Natural killer cell treated with Interleukin-12 subunit alpha and Interleukin-12 subunit beta and Interleukin-15 and Interleukin-18, amount 100 ng/mL, for 72 hours (primary cell): ENCODE measurements at places on chromosomes 6 and 20. TPM values are rescaled to one million over a fixed set of nuclear protein-coding genes. Genes with fewer than 3 reads are reported as not detected.

GRCh38 chr6:41071501-41071922 is 644 bp downstream of the OARD1 start:
- H3K4me1 ChIP-seq: peaks cover 56% of the 10 kb centered on the region
- peak overlapping the region; percentile 90 for H3K4me3 ChIP-seq
- H3K36me3 ChIP-seq: peaks cover 30% of the 10 kb centered on the region
- H3K27me3 ChIP-seq: no peaks in the 10 kb centered on the region

- H3K4me1 ChIP-seq: peaks cover 36% of the 10 kb centered on the region
- H3K36me3 ChIP-seq: peaks cover 9% of the 10 kb centered on the region
- DNase-seq: no peak
- no peak overlapping the region for H3K4me3 ChIP-seq
- H3K27ac ChIP-seq: no peak overlapping the region
These were observed 108.8 kb downstream of the FAM120B start for GRCh38 chr6:170415318-170415717.

NANP gene
- total RNA-seq: 8.1 TPM

PRRT1 gene
- 0.33 TPM for total RNA-seq

SNX9 gene
- 14.6 TPM for total RNA-seq

MUC22 gene
- not detected for total RNA-seq

DNA sequence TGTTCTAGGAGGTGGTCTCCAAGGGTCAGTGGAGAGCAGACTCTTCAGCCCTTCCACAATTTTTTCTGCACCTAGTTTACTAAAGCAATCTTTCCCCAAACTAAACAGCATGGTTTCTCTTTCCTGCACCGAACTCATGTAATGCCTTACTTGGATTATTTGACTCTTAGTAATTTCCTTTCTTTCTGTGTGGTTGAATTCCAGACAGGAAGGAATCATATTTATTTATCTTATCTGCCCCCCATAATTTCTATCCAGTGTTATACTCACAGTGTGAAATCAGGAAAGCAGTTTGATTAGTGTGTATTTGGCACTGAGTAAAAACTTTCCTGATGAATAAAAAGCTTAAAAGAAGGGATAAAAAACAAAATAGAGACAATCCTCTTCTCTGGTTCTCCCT is 140.3 kb upstream of the STMND1 start:
- H3K4me1 ChIP-seq: peaks cover 8% of the 10 kb centered on the region
- no peak overlapping the region for H3K27ac ChIP-seq
- no peak overlapping the region for H3K4me3 ChIP-seq
- H3K36me3 ChIP-seq: no peaks in the 10 kb centered on the region

CD109 gene
- 0.43 TPM for total RNA-seq

OOEP gene
- not detected for total RNA-seq
